Non-pigmented ciliary epithelial cell (primary cell): ENCODE measurements at places on chromosomes 3 and 15.

GRCh38 chr3:123447749-123448517, 957 bp downstream of the ADCY5 start:
- no peak for DNase-seq

DNA sequence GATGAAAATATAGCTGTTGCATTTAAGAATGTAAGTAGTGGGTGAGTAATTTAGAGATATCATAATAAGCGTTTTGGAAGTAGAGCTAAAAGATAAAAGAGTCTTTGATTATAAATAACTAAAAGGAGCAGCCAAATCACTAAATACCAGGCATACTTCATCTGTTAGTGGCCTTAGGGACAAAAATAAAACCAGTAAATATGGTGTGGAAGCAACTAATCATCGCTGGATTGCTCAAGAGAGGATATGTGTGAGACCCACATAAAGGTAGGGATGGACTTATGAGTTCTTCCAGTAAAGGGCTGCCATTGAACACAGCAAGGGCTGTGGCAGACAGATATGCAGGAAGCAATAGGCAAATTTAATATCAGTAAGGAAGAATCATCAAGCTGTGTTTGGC, 356.2 kb downstream of the CNTN4 start:
- DNase-seq, result no peak

DNA sequence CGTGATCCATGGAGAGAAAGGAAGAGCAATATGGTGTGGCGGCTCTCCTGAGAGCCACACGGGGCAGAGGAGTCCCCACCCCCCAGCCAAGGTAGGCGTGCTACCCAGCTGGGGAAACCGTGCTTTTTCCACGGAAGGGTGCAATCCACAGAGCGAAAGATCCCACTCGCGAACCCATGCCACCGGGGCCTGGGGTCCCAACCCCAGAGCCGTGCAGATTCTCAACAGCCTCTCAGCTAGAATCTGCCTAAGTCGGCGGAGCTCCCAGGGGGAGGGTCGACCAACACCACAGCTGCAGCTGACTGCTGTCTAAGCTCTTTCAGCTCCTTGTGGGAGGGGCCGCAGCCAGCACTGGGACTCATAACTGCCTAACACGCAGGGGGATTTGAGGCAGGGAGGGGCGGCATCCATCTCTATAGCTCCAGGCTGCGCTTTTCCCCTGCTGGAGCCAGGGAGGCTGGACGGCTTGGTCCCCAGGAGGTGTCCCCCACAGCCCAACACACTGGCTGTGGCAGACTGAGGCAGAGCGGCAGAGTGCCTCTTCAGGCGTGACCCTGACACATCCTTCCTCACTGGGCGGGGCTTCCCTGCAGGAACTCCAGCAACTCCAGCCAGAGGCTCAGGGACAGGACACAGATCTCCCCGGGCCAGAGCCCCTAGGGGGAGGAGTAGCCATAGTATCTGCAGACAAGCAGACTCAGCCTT, 107.6 kb upstream of the ZBTB20 start:
- DNase-seq, result no peak

- no peak for DNase-seq
Observed at GRCh38 chr3:18681818-18682345, 256.7 kb upstream of the SATB1 start.

GRCh38 chr15:95162967-95163531, 931.7 kb downstream of the MCTP2 start:
- peak; percentile 82 for DNase-seq
